Omental fat pad (tissue), 4 donors: ENCODE measurements at places on chromosomes 6 and 20.

GRCh38 chr20:47725248-47725973 is 59.9 kb downstream of the SULF2 start:
- no peak for DNase-seq

GRCh38 chr20:59141818-59142581 is 21.6 kb upstream of the ZNF831 start:
- DNase-seq, result no peak

DNA sequence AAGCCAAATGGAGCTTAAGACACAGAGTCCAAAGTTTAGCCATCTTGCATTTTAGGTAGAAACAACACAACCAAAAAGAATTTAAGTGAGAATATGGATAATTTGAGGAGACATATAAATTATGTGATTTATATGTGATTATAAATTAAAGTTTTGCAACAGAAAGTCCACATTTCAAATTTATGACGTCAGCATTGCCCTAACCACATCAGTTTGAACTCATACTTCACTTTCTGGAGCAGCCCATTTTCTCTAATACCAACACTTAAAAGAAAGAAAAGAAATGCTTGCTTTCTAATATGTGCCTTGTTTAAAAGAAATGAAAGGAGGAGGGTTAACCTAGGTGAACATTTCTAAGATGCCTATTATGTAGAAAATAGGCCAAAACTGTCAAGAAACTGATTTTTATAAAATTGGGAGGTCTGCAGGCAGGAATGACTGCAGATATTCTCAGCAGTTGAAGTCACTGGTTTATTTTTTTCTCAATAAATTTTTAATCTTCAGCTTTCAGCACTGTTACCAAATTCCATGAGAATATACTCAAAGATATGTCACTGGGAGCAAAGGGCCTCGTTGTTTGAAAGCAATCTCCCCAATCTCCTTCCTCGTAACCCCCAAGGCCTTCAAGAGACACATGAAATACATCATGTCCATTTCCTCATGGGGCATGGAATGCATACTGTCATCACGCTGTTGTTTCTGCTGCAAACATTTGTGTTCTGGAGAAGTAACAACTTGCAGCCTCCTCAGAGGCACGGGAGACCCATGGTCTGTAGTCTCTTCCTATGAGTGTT is 137.8 kb downstream of the SOD2 start:
- no peak for DNase-seq

- DNase-seq, result no peak
Observed at GRCh38 chr20:17109307-17109706, 117.5 kb upstream of the PCSK2 start.

- no peak for DNase-seq
Observed at GRCh38 chr6:165611294-165611693, 51.7 kb downstream of the PDE10A start.

- no peak for DNase-seq
Observed at GRCh38 chr6:110625883-110626282, 149.5 kb upstream of the SLC22A16 start.

DNA sequence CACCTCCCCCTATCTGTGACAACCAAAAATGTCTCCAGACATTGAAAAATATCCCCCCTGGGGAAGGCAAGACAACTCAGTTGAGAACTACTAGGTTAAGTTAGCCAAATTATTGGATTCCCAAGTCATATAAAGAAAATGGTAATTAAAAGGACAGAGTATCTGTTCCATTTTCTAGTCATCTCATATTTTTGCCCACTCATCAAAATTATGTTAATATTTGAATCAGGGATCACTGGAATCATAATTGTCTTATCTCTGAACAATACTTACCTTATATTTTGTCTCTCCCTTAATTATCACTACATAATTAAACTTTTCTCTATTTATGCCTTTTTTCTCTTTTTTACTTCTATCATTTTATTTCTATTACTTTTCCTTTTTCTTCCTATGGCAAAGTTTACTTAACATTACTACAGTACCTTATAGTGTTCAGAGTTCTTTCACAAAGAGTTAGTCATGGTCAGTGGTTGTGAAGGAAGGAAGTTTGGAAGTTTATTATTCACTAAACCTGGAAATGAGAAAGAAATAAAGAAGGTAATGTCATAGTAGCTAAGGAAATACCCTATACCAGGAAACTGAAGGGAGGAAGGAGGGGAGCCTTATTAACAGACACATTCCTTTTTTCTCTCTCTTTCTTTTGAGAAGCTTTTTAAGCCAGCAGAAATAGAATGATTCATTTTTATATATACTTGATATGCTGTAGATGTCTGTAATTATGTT is 332.9 kb downstream of the COL12A1 start:
- DNase-seq, result no peak

GRCh38 chr6:158353883-158354877 is 41.9 kb downstream of the TULP4 start:
- DNase-seq, result no peak

DNA sequence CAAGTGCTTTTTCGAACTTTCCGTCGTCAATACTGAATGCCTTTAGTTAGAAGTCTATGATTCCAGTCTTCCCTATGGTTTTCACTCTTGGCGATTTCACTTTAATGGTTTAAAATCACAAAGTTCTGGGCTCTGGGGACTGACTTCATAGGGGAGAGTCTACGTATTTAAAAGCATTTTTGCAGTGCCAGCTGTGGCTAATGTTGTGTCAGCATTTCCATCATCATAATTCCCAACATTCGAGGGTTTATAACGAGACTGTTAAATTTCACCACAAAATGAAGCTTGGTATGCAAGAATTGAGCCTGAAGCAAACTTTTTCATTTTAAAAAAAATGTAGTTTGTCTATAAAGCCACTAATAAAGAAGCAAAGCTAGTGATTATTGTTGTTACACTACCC is 242.7 kb downstream of the SOX4 start:
- DNase-seq, result no peak

DNA sequence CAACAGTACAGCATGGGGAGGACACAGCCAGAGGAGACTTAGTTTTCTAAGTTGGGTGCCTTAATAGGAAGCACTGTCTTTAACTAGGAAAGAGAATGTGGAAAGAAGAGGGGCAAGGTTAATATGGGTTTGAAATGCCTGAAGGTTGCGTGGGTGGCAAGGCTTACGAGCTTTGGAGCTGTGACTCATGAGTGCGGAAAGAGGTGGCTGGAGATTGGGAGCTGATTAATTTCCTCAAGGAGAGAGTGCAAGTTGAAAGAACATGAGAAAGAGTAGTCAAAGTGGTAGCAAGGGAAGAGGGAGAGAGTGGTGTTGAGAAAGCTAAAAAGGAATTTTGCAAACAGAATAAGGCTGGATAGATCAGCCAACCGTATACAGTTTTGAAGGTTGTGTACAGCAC is 315.1 kb upstream of the PRND start:
- DNase-seq, result no peak

- no peak for DNase-seq
Observed at GRCh38 chr6:24547243-24547642, 52.5 kb downstream of the ALDH5A1 start.

GRCh38 chr20:4171538-4172116 is 156.3 kb upstream of the RNF24 start:
- DNase-seq, result no peak

- DNase-seq, result no peak
Observed at GRCh38 chr20:49636447-49636846, 68.5 kb upstream of the PTGIS start.

GRCh38 chr6:83702749-83703148 is 6.2 kb downstream of the SNAP91 start:
- DNase-seq, result no peak

DNA sequence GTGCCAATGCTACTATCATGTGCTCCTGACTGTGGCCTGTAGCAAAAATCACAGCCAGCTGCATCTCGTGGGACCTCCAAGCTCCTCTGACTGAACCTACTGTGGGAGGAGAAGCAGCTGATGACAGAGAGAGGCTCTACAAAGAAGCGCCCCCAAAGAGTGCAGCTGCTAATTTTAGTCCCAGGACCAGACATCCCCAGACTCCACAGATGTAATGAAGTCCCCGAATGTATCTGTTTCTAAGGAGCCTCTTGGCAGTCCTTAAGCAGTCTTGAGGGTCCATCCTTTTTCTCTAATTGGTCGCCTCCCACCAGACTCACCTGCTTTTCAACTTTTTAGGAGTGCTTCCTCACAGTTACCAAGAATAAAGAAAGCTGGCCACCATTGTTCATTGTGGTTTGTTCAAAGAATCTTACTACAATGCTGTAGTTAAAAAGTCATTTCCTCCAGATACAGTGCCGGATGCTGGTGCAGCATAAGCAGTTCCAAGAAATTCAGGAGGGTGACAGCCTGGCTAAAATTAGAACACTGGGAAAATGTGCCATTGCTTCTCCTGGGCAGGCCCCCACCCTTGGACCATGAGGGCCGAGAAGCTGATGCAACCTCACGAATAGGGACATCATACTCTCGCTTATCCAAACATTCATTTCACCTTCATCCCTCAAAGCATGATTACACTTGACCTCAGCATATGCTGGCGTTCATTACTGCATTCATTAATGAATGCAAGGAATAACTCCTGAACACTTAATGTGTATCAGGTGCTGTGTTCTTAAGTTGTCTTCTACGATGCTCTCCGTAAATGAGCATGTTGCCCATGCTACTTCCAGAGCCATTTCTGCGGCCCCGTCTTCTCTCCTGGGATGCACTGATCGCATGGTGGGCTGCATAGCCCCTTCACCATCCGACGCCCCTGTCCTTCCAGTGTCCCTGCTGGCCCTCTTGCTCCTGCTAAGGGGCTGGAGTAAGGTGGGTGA is 66.4 kb downstream of the LY86 start:
- no peak for DNase-seq

- DNase-seq, result no peak
Observed at GRCh38 chr6:87832025-87832825, 130.2 kb upstream of the AKIRIN2 start.

GRCh38 chr6:110352563-110353262 is 5.4 kb downstream of the METTL24 start:
- no peak for DNase-seq

- DNase-seq, result no peak
Observed at GRCh38 chr6:80988286-80988685, 764.2 kb downstream of the TENT5A start.

- no peak for DNase-seq
Observed at GRCh38 chr20:542777-543368, 717 bp downstream of the CSNK2A1 start.

DNA sequence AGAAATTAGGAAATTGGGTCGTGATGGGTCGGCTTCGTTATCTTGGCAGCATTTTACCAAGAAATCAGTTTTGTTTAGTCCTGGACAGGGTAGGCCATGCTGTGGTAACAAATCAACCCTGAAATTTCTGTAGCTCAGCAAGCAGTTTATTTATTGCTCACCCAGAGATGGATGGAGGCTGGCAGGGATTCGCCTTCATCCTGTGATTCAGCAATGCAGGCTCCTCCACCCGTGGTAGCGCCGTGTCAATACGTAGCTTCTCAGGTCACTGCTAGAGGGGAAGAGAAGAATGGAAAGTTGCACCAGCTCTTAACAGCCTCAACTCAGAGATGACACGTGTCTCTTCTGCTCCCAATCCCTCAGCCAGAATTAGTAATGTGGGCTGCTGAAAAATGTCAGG is 157.0 kb upstream of the SGK1 start:
- no peak for DNase-seq
